ENCODE measurements at places on chromosomes 6 and 20. TPM values are rescaled to one million over a fixed set of nuclear protein-coding genes. Genes with fewer than 3 reads are reported as not detected.

DNA sequence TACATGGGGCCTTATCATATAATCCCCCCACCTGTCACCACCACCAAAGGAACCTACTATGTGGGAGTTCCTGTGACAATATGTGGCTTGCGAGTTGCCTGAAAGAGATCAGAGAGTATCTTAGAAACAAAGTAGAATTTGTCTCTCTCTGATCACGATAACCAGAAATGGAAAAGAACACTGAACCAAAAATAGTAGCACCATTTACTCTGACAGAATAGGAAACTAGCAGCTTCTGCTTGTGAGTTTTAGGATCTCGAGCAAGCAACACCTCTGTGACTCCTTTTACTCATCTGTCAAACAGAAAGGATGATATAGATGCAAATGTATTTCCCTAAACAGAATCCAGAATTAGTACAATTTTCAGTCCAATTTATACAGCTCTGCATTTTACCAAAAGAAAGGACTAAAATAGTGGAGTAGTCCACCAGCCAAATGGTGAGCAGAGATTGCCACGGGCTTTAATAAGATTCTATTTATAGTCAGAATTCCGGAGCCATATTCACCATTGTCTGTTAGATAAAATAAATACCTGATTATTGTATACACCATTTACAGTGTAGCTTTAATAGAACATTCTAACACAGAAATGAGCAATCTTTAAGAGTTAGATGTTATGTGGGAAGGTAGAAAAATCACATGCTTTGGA lies 19.9 kb upstream of the STMND1 start:
- H3K27ac ChIP-seq = no peak overlapping the region
- DNase-seq = no peak
- no peaks in the 10 kb centered on the region for H3K36me3 ChIP-seq

DNA sequence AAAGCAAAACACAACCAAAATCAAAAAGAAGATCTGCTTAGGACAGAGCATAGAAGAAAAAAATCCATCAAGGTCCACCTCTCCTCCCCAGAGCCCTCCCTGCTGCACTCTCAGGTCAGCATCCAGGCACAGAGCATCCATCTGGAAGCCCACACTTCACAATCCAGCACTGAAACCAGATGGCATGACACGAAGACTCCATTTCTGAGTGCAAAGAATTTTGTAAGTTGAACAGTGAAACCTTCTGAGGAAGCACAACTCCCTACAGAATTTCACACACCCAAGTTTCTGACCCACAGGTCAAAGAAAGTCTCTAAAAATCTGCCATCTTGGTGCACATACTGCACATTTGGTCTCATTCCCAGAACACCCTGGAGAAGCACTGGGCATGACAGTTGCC lies 128.8 kb upstream of the STXBP5 start:
- no peak for DNase-seq
- no peaks in the 10 kb centered on the region for H3K36me3 ChIP-seq
- H3K4me1 ChIP-seq = no peaks in the 10 kb centered on the region
- H3K4me3 ChIP-seq = no peak overlapping the region

DNA sequence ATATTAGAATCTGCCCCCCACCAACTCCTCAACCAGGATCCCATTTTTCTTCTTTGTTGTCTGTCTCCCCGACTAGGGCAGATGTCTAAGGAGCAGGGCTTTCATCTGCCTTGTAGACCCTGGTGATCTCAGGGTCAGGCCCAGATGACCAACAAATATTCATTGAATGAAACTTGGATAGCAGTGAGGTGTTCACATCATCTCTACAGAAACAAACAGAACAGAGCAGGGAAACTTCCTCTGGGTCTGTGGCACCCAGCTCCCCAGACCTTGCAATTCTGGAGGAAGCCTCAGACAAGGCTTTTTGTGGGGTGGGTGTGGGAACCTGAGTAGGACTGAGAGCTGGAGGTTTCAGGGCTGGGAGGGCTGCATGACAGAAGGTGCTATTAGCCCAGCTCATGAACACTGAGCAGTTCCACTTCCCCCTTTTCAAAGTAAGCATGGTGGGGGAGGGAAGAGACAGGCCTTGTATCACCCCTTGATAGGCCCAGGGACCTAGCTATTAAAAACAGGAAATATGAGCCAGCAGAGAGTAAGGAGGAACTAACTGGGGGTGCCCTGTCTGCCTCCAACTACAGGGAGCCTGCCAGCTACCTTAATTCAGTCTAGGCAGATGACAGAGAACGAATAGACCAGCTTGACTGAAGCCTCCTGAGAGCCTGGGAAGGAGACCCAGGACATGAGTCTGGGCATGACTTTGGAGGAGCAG lies 37.3 kb upstream of the TOP1 start:
- peak overlapping the region; percentile 51 for H3K27ac ChIP-seq
- H3K4me1 ChIP-seq = peaks cover 16% of the 10 kb centered on the region
- H3K27me3 ChIP-seq = no peaks in the 10 kb centered on the region

GRCh38 chr6:141265756-141266623 lies 866.7 kb upstream of the GJE1 start:
- DNase-seq = no peak
- H3K27ac ChIP-seq = no peak overlapping the region
- no peaks in the 10 kb centered on the region for H3K4me1 ChIP-seq
- no peaks in the 10 kb centered on the region for H3K27me3 ChIP-seq
- H3K4me3 ChIP-seq = peak overlapping the region; percentile 17

GRCh38 chr6:104606361-104606760 lies 253.4 kb downstream of the HACE1 start:
- H3K27me3 ChIP-seq = no peaks in the 10 kb centered on the region
- no peak overlapping the region for H3K4me3 ChIP-seq
- DNase-seq = no peak
- no peaks in the 10 kb centered on the region for H3K36me3 ChIP-seq
- peaks cover 8% of the 10 kb centered on the region for H3K4me1 ChIP-seq
- H3K27ac ChIP-seq = no peak overlapping the region

GRCh38 chr6:113172531-113172966 lies 684.6 kb upstream of the MARCKS start:
- no peaks in the 10 kb centered on the region for H3K36me3 ChIP-seq
- H3K27ac ChIP-seq = no peak overlapping the region
- H3K4me3 ChIP-seq = no peak overlapping the region
- no peak for DNase-seq
- H3K4me1 ChIP-seq = no peaks in the 10 kb centered on the region

- no peak for DNase-seq
- H3K36me3 ChIP-seq = no peaks in the 10 kb centered on the region
- H3K4me3 ChIP-seq = peak overlapping the region; percentile 74
- H3K27me3 ChIP-seq = peaks cover 26% of the 10 kb centered on the region
Observed at GRCh38 chr6:137043710-137044365, 927 bp downstream of the IL20RA start.

- peaks cover 73% of the 10 kb centered on the region for H3K4me1 ChIP-seq
- H3K36me3 ChIP-seq = no peaks in the 10 kb centered on the region
- peak overlapping the region; percentile 79 for H3K4me3 ChIP-seq
- no peaks in the 10 kb centered on the region for H3K27me3 ChIP-seq
Observed at GRCh38 chr6:4020822-4021132, 58.2 kb downstream of the FAM217A start.

DNA sequence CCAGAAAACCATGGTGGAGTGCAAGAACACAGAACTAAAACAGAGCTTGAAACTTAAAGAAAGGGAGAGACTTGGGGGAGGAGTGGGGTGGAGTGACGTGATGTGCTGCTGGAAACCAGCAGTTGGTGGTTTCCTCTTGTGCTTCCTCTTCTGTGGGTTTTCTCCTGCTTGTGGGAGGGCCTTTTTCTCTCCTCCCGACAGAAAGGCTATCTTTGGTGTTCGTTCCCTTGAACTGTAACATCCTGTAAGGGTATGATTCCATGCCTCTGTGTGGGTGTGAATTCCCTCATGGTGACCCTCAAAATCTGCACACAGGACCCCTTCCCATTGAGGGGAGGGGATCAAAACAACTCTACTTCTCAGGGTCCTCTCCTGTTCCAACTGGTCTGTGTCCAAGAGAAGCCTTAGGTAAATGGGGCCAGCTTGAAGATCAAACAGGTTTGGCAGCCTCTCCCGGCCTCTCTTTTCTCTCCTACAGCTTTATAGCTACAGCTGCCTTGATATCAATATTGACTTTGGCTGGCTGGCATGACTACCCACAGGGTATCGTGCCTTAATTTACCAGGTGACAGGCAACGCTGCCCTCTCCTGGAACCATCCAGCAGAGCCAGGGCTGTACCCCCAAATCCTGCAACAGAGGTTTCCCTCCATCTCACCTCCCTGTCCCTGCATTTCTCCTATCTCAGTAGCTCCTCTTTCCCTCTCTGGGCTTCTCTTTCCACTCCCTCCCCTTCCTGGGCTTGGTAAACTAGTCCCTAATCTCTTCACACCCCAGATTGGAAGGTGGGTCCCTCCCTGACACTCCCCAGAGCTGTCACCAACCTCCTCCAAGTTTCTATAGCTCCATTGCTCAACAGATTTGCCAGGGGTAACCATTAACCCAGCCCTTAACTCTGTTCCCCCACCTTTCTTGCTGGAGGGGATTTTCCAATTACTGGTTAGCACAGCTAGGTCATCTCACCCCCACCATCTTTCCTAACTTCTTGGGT lies 1.5 kb upstream of the MSH5 start:
- H3K36me3 ChIP-seq = peaks cover 15% of the 10 kb centered on the region
- peaks cover 55% of the 10 kb centered on the region for H3K4me1 ChIP-seq
- peak overlapping the region; percentile 93 for H3K27ac ChIP-seq
- peak; percentile 75 for DNase-seq

DNA sequence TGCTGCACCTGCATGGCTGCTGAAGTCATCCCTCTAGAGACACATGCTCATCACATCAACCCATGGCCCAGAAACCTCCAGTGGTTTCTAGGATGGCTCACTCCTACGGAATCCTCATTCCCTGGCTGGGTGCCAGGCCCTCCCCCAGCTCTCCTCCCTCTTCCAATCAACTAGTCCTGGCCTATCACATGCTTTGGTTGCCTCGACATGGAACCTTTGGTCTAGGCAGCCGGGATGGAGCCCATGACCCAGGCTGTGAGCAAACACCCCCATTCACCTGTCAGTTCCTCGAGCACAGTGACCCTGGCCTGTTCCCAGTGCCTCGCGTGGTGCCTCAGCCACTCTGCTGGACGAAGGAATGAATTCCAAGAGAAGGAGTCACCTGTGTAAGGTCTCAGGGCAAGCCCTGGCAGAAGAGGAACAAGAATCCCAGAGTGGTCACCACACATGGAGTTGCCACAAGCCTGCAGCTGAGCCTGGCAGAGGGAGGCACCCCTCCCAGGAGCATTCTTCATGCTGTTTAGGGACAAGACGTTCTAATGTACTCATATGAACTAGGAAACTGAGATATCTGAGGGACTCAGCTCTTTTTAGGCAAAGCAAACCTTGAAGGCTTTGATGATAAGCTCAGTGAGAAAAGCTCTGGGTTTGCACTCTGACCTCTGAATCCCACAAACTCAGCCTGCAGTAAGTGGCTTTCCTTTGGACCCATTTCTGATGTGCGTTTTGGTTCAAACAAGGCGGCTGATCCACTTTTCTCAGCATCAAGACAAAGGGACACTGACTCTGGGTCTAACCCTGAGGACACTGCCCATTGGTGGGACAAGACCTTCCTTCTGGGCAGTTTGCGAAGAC lies 40.2 kb downstream of the PPP1R3G start:
- H3K4me3 ChIP-seq = no peak overlapping the region
- H3K27ac ChIP-seq = no peak overlapping the region
- DNase-seq = no peak
- no peaks in the 10 kb centered on the region for H3K36me3 ChIP-seq

GRCh38 chr6:5025911-5026819 lies 22.3 kb upstream of the RPP40 start:
- H3K4me3 ChIP-seq = peak overlapping the region; percentile 67
- DNase-seq = peak; percentile 62
- H3K27me3 ChIP-seq = no peaks in the 10 kb centered on the region
- peak overlapping the region; percentile 41 for H3K27ac ChIP-seq
- no peaks in the 10 kb centered on the region for H3K36me3 ChIP-seq

DNA sequence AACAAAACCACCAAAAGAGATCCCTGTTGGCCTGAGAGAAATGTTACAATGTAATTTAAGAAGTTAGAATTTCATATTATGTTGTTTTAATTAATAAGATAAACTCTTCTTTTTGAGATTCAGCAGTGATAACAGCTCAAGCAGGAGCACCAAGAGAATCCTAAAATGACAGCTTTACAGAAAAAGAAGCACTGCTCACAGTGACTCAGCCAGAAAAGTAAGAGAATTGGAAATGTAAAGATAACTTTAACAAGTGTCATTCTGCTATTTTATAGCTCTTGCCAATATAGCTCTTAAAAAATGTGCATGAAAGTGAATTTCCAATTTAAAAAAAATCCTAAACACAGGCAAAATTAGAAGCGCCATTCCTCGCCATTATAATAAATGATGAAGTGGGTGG lies 111.3 kb downstream of the UBE3D start:
- no peak for DNase-seq
- H3K4me1 ChIP-seq = no peaks in the 10 kb centered on the region
- H3K36me3 ChIP-seq = no peaks in the 10 kb centered on the region
- H3K4me3 ChIP-seq = no peak overlapping the region
- no peaks in the 10 kb centered on the region for H3K27me3 ChIP-seq

GRCh38 chr6:140846503-140847261 lies 1286.0 kb upstream of the GJE1 start:
- no peak for DNase-seq
- H3K4me3 ChIP-seq = no peak overlapping the region
- H3K4me1 ChIP-seq = no peaks in the 10 kb centered on the region

DNA sequence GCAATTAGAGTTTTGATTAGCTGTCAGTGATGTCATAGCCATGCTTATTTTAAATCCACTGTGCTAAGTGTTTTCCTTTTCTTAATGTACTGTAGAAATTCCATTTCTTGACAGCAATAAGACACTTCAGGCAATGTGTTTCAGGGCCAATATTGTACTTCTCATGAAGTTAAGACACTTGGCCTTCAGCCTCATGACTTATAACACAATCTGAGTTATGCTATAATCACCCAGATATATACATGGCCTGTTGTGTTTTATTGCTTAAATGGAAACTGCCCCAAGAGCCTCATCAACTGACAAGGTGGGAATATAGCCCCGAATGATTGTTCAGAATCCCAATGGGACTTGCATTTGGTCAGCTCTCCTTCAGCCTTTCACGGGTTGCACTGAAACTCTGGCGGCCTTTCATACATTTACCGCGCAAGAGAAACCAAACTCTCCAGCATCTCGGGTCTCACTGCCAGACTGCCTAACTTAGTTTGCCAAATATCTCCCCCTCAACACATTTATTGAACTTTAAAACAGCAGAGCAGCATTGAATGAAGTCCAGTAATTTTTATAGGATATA lies 44.2 kb upstream of the TBX18 start:
- no peak overlapping the region for H3K4me3 ChIP-seq
- H3K36me3 ChIP-seq = no peaks in the 10 kb centered on the region
- H3K4me1 ChIP-seq = no peaks in the 10 kb centered on the region
- H3K27me3 ChIP-seq = no peaks in the 10 kb centered on the region
- no peak for DNase-seq

DNA sequence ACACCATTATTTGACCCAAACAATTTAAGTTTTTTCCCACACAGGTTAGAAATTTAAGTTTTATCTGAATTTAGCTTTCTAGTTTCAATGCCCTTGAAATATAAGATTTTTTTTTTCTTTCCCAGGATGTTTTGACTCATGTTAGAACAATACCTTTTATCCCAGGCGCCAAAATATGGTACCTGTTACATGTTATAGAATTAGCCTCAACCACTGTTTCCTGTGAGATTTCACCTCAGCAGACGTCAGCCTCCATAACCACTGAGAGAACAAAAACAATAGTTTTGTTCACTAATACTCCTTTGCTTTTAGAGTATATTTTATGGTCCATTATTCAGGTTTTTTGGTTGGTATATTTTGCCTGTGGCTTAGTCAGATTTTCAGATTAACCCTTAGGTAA lies 302.9 kb downstream of the CDKAL1 start:
- no peaks in the 10 kb centered on the region for H3K27me3 ChIP-seq
- no peak overlapping the region for H3K27ac ChIP-seq
- DNase-seq = no peak
- H3K36me3 ChIP-seq = no peaks in the 10 kb centered on the region
- no peaks in the 10 kb centered on the region for H3K4me1 ChIP-seq

Gene LRRN4
- total RNA-seq = 42.6 TPM

Gene AVP
- not detected for total RNA-seq

Gene DTD1
- 15.7 TPM for total RNA-seq

Gene TOX2
- 16.3 TPM for total RNA-seq

Gene ZNF322
- total RNA-seq = 25.6 TPM
